ENCODE measurements at places on chromosomes 3 and 15.

GRCh38 chr15:61994216-61994615, 66.0 kb downstream of the VPS13C start:
- H3K27me3 ChIP-seq, result peaks cover 2% of the 10 kb centered on the region
- no peak overlapping the region for H3K4me3 ChIP-seq
- no peak overlapping the region for H3K27ac ChIP-seq

DNA sequence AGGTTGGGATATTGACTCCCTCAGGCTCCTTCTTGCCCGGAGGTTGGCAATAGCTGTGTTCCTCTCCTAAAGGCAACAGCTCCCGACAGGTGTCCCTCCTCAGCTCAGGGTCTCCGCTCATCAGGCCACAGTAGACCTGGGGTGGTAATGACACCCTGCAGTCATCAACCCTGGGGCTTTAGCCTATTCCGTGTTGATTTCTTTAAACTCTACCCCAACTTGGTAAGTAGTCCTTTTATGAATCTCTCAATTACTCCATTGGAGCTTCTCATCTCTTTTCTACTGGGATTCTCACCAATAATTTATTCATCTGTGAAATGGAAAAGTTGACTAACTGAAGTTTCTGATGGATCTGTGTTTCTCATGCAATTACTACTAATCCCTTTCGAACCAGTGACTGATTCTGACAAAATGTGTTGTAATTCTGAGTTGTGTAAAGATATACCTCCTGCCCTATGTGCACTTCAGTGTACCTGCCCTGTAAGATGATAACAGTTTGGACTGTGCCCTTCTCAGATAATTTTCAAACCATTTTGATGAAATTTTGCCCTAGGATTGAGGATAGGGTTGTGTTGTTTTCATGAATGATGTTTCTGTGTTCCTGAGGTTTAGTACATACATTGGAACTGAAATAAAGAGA, 89.7 kb downstream of the RPL39L start:
- H3K36me3 ChIP-seq, result peaks cover 95% of the 10 kb centered on the region
- H3K4me3 ChIP-seq, result no peak overlapping the region
- no peaks in the 10 kb centered on the region for H3K4me1 ChIP-seq
- H3K27me3 ChIP-seq, result no peaks in the 10 kb centered on the region
- peak overlapping the region; percentile 46 for H3K27ac ChIP-seq

DNA sequence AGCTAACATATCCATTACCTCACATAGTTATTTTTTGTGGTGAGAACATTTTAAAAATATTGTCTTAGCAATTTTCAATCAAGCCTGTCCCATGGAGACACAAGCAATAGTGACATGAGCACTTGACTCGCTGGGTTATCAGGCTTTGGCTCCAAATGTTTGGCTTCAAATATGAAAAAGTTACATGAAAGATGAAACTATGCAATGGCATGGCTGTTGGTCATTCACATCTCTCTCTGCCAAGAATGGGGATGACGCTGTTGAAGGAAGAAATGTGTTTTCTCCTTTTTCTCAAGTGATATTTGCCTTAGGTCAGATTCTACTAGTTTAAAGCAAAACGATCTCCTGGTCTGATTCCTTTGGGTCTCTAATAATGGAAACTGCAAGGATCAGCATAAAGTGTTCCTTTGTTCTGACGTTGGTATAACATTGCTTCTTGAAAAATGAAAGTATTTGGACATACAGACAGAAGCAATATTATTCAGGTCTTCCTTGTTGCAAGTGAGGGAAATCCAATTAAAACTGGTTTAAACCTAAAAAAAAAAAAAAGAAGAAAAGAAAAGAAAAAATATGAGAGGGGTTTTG, 71.2 kb downstream of the SSUH2 start:
- no peak overlapping the region for H3K4me3 ChIP-seq
- H3K27me3 ChIP-seq, result no peaks in the 10 kb centered on the region
- H3K27ac ChIP-seq, result no peak overlapping the region
- H3K4me1 ChIP-seq, result peaks cover 10% of the 10 kb centered on the region
- H3K36me3 ChIP-seq, result peaks cover 8% of the 10 kb centered on the region
- no peak for DNase-seq

- no peaks in the 10 kb centered on the region for H3K27me3 ChIP-seq
- peak overlapping the region; percentile 24 for H3K27ac ChIP-seq
- DNase-seq, result no peak
- H3K4me1 ChIP-seq, result no peaks in the 10 kb centered on the region
- peaks cover 56% of the 10 kb centered on the region for H3K36me3 ChIP-seq
Observed at GRCh38 chr3:32709346-32709745, 24.4 kb downstream of the CNOT10 start.

GRCh38 chr3:107987036-107987939, 103.5 kb downstream of the CD47 start:
- H3K27ac ChIP-seq, result no peak overlapping the region
- no peaks in the 10 kb centered on the region for H3K4me1 ChIP-seq

DNA sequence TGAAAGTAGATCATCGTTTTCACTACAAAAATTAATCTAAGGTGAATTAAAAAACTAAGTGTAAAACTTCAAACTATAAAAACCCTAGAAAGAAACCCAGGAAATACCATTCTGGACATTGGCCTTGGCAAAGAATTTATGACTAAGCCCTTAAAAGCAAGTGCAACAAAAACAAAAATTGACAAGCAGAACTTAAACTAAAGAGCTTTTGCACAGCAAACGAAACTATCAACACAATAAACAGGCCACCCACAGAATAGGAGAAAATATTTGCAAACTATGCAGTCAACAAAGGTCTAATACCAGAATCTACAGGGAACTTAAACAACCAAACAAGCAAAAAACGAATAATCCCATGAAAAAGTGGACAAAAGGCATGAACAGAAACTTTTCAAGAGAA, 302.0 kb downstream of the CHST2 start:
- no peaks in the 10 kb centered on the region for H3K36me3 ChIP-seq
- H3K27ac ChIP-seq, result no peak overlapping the region
- H3K4me1 ChIP-seq, result no peaks in the 10 kb centered on the region

- DNase-seq, result no peak
- H3K27me3 ChIP-seq, result no peaks in the 10 kb centered on the region
- H3K36me3 ChIP-seq, result no peaks in the 10 kb centered on the region
- H3K27ac ChIP-seq, result no peak overlapping the region
Observed at GRCh38 chr15:81049835-81050234, 49.1 kb downstream of the TLNRD1 start.

GRCh38 chr3:107506458-107506857, 16.3 kb upstream of the BBX start:
- no peak overlapping the region for H3K4me3 ChIP-seq
- no peak overlapping the region for H3K27ac ChIP-seq
- DNase-seq, result no peak
- no peaks in the 10 kb centered on the region for H3K4me1 ChIP-seq

GRCh38 chr3:52213901-52214300, 11.5 kb downstream of the TLR9 start:
- peaks cover 65% of the 10 kb centered on the region for H3K36me3 ChIP-seq
- no peak overlapping the region for H3K4me3 ChIP-seq
- H3K27ac ChIP-seq, result no peak overlapping the region

- no peak overlapping the region for H3K27ac ChIP-seq
- peaks cover 39% of the 10 kb centered on the region for H3K36me3 ChIP-seq
- DNase-seq, result no peak
- H3K27me3 ChIP-seq, result peaks cover 13% of the 10 kb centered on the region
- no peak overlapping the region for H3K4me3 ChIP-seq
- H3K4me1 ChIP-seq, result peaks cover 50% of the 10 kb centered on the region
Observed at GRCh38 chr15:92400980-92401787, 7.5 kb downstream of the ST8SIA2 start.

- no peaks in the 10 kb centered on the region for H3K4me1 ChIP-seq
- DNase-seq, result peak; percentile 67
- no peak overlapping the region for H3K27ac ChIP-seq
- H3K27me3 ChIP-seq, result peaks cover 100% of the 10 kb centered on the region
- no peaks in the 10 kb centered on the region for H3K36me3 ChIP-seq
- H3K4me3 ChIP-seq, result no peak overlapping the region
Observed at GRCh38 chr15:89367485-89368451, 33.1 kb upstream of the POLG start.

GRCh38 chr15:31814082-31814481, 216.2 kb upstream of the CHRNA7 start:
- no peak for DNase-seq
- peaks cover 3% of the 10 kb centered on the region for H3K27me3 ChIP-seq
- no peak overlapping the region for H3K27ac ChIP-seq
- H3K4me3 ChIP-seq, result no peak overlapping the region

- H3K36me3 ChIP-seq, result peaks cover 8% of the 10 kb centered on the region
- H3K27me3 ChIP-seq, result no peaks in the 10 kb centered on the region
- no peak overlapping the region for H3K27ac ChIP-seq
Observed at GRCh38 chr3:182811269-182811596, 17.9 kb downstream of the ATP11B start.

GRCh38 chr3:46358466-46358865, 4.6 kb downstream of the CCR2 start:
- peaks cover 35% of the 10 kb centered on the region for H3K27me3 ChIP-seq
- no peaks in the 10 kb centered on the region for H3K36me3 ChIP-seq
- no peak overlapping the region for H3K4me3 ChIP-seq
- H3K27ac ChIP-seq, result no peak overlapping the region
- DNase-seq, result no peak
- no peaks in the 10 kb centered on the region for H3K4me1 ChIP-seq

DNA sequence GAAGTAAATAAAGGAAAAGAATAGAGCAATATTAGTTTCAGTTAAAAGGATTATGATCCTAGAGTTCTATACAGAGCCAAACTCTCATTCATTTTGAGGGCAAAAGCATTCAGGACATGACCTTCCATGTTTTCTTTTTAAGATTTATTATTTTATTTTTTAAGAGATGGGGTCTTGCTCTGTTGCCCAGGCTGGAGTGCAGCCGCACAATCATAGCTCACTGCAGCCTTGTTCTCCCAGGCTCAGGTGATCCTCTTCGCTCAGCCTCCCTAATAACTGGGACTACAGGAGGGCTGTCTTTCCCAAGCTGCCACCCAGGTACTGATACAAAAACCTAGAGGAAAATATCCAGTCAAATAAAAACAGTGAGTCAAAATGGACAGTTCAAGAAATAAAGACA, 13.6 kb upstream of the CCDC13 start:
- no peak overlapping the region for H3K27ac ChIP-seq
- peaks cover 51% of the 10 kb centered on the region for H3K36me3 ChIP-seq
- H3K4me1 ChIP-seq, result no peaks in the 10 kb centered on the region

GRCh38 chr3:136184703-136185102, 11.4 kb downstream of the MSL2 start:
- H3K4me1 ChIP-seq, result peaks cover 40% of the 10 kb centered on the region

DNA sequence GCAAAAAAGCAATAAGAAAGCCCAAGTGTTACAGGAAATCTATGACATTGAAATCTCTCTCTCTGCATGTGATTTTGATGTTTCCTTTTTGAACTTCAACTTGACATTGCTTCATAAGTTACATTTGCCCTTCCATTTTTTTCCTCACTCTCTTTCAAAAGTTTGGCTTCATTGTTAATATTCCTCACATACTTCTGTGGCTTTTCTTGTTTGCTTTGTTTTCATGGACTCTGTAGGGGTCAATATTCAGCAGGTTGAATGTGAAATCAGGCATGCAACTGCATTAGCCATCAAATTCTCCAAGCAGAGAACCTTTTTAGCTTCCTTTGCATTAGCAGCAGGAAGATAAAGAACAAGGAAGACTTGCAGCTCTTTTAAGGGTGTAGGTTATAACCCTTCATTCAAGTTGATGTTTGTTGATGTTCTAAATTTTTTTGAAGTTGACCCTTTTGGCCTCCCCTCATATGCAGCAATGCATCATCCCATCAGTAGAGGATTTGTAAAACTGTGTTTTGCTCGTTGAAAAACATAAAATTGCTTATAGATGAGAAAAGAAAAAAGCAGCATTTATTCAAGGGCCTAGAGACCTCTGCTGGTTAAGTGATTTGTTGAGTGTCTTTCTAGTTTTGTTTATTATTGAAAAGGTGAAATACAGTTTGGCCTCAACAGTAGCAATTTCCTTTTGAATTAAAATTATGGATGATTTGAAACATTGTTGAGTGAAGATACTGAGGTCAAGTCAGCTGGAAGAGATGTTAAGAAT, 211.4 kb downstream of the IL5RA start:
- peaks cover 5% of the 10 kb centered on the region for H3K4me1 ChIP-seq
- H3K36me3 ChIP-seq, result no peaks in the 10 kb centered on the region
- H3K27ac ChIP-seq, result no peak overlapping the region
- H3K27me3 ChIP-seq, result peaks cover 2% of the 10 kb centered on the region

DNA sequence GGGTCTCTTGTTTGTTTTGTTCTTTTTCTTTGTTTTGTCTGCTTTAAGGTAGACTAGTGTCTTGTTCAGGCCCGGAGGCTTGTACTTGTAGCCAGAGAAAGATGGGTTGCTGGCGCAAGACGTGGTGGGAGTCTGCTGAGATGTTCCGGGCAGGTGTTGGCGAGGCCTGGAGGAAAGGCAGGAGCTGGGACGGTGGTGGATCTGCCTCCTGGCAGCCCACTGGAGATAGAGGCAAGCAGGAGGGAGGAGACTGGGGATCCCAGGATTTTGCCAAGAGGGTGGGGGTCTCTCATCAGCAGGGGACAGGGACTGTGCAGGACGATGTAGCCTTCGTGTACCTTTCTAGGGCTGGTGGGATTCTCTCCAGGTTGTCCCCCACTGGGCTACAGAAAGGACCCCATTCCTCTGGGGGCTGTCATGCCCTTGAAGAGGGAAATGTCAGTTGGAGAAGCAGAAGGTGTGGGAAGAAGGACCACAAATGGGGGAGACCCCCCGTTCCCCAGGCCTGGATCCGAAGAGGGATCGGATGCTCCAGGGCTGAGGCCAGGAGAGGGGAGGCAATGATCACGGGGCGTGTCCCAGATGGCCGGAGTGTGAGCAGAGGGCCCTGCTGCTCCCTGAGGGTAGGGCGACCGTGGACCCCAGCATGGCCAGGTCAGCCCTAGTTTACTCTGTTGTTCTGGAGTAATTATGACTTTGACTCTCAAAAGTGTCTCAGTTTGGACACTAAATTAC, 7.0 kb downstream of the CHAC1 start:
- peaks cover 8% of the 10 kb centered on the region for H3K27me3 ChIP-seq
- H3K36me3 ChIP-seq, result peaks cover 6% of the 10 kb centered on the region
- H3K4me3 ChIP-seq, result peak overlapping the region; percentile 12
- DNase-seq, result no peak

DNA sequence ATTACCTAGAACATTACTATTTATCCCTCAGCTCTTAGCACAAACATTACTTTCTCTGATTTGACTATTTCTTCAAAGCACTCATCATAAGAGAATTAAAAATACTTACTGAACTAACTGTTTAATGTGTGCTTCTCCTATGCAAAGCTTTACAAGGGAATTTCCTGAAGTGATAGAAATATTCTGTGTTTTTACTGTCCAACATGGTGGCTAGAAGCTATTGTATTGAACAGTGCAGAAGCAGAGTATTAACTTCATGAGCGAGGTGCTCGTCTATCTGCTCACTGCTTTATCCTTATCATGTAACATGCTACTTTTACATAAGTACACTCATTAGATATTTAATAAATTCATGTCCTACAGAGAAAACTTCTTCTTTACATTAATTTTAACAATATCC, 239.1 kb downstream of the ISL2 start:
- H3K4me1 ChIP-seq, result peaks cover 5% of the 10 kb centered on the region
- no peak overlapping the region for H3K4me3 ChIP-seq
- no peaks in the 10 kb centered on the region for H3K27me3 ChIP-seq

DNA sequence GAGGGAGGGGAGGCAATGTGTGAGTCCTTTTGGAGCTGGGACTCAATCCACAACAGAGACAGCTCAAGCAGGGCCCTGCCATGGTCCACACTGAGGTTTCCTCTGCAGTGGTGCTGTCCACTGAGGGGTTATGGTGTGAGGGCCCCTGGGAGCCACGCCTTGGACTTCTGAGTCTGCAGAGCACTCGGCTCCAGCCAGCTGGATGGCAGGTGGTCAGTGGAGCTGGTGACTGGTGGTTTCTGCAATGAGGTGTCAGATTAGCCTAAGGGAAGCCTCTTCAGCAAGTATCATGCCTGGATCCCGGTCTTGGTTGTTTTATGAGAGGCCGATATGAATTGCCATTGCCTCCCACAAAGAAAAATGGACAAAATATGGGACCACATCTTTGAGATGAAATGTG, 21.7 kb downstream of the LSM3 start:
- peaks cover 39% of the 10 kb centered on the region for H3K36me3 ChIP-seq
- DNase-seq, result no peak
- H3K27me3 ChIP-seq, result peaks cover 2% of the 10 kb centered on the region

Measured in nephron progenitor cell (in vitro differentiated cells).